ENCODE measurements at places on chromosomes 2 and 18.

- DNase-seq: no peak
These were observed 126.0 kb downstream of the GLI2 start for GRCh38 chr2:120861576-120862191.

DNA sequence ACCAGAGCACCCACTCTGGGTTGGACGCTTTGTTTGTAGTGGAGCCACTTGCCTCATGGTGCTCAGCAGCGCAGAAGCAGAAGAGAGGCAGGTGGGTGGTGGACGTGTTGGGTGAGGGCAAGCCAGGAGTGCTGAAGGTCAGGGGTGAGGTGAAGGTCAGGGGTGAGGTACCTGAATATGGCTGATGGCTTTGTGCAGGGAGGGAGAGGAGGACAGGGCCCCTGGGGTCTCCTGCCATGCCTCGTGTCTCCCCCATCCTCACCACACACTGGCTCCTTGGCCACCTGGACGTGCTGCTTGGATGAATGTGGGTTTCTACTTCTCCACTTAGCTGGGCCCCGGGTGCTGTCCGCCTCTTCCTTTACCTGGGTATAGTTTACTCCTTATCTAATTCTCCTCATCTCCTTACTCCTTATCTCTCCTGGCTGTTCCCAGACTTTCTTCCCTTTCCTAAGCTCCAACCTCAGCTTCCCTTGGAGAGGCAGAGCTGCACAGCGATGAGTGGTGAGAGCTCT lies 68.1 kb downstream of the DYSF start:
- DNase-seq: no peak

GRCh38 chr2:68561372-68561771 lies 82.0 kb upstream of the PROKR1 start:
- no peak for DNase-seq

GRCh38 chr2:229725716-229726574 lies 11.6 kb upstream of the DNER start:
- DNase-seq: no peak

- DNase-seq: no peak
These were observed 68.3 kb downstream of the MRO start for GRCh38 chr18:50751490-50751889.

GRCh38 chr2:17620841-17621240 lies 80.3 kb downstream of the VSNL1 start:
- DNase-seq: no peak

GRCh38 chr2:186256540-186256939 lies 229.5 kb upstream of the ZC3H15 start:
- no peak for DNase-seq

- DNase-seq: no peak
These were observed 5.8 kb downstream of the SH3RF3 start for GRCh38 chr2:109134741-109135358.

GRCh38 chr2:69770193-69770702 lies 28.3 kb downstream of the ANXA4 start:
- no peak for DNase-seq

DNA sequence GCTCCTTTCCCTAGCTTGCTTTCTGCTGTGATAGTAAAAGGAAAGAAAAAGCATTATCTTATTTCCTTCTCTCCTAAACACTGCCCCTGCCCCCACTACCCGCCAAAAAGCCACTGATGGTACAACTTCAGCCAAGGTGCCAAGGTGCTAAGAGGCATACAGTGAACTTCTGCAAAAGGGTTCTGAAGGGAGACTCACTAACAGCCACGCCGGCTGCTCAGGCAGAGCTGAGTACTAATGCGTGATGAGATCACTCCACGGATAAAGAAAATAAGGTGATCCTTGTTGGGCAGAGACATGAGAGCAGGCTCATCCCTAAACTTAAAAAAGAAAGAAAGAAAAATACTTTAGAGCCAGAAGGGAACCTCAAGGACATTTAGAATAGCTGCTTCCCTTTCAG lies 60.5 kb upstream of the PXDN start:
- no peak for DNase-seq

DNA sequence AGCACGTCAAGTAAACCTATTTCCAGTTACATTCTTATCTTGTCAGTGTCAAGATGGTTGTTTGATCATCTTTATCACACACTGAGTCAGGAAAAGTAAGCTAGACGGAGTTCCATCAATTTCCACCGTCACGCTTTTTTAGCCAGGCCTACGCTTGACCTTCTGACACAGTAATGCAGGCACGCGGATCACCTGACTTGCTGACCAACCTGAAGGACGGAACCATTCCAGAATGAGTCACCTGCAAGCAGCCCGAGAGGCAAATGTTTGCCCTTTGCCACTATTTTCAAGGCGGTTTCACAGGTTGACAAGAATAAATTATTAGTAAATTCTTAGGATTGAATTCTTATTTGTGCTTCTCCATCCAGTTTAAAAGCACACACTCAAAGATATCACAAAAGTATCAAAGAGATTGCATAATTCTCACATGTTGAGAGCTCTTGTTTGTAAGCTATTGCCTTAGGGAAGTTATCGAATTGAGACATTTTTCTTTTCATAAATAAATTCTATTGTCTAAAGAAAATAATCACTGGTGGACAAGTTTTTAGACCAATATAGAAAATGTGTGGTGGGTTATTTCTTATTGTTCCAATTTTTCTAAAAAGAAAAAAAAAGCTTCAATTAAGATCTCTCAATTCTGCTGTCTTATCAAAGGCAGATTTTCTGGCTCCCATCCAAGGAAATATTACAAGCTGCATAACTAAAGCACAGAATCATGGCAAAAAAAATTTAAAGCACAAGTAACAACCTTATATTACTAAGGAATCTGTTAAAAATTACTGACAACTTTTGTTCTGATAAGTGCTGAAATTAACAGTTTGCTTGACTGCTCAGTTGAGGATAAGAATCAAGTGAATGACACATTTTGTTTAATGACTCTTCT lies 31.9 kb downstream of the UXS1 start:
- DNase-seq: no peak

DNA sequence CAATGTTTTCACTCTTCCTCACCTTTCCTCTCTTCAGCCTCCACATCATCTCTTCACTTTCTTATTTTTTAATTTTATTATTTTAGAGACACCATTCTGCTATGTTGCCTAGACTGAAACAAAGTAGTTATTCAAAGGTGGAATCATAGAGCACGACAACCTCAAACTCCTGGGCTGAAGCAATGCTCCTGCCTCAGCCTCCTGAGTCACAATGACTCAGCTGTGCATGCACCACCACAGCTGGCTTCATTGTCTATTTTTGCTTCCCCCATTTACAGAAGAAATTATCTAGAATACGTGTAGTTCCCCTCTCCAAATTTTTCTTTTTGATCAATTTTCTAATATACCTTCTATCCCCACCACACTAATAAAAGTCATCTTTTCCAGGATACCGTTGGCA lies 911.5 kb upstream of the SOX11 start:
- no peak for DNase-seq

DNA sequence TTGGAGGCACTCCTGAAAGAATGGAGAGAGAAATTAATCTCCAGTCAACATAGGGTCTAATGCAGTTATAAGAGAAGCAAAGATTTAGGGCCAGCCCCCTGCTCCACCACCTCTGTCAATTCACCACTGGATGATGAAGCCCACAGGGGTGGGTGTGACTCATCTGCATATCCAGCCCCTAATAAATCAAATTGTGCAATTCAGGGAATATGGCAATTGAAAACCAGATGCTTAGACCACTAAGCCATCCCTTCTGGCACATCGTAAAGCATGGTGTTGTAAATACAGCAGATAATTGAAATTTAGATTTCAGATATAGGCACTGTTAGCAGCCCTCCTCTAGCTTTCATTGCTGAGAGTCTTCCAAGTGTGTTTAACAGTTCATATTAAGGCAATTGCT lies 541.4 kb downstream of the PARD3B start:
- no peak for DNase-seq

- no peak for DNase-seq
These were observed 188.5 kb downstream of the HDAC4 start for GRCh38 chr2:239212121-239212928.

DNA sequence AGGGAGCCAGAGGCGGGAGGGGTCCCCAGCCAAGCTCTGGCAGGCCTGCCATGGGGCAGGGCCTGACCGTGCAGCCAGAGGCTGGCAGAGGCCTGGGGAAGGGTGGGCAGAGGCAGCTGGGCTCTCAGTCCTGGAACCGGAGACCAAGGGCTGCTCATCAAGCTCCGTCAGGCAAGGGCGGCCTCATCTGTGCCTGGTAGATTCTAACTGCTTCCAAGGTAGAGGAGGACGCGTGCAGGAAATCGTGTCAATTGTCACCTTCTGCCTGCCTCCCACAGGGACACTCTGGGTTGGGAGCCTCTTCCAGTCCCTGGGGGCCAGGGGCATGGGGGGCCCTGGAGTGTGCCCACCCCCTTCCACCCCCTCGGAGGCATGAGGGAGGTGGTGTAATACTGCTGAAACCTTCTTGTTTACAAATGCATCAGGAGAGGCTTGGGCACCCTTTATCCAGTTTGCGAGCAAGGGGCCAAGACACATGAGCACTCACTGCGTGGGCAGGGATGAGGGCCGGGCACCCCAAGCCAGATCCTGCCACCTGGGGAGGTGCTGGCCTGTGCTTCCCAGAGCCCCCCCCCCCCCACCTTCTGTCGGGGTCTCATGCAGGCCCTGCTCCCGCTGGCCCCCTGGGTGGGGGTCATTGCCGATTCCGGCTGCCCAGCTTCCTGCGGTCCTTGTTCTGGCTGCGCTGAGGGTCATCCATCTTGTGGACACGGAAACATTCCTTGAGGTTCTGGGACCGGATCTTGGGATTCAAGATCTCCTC lies 9.0 kb downstream of the SNORC start:
- no peak for DNase-seq

DNA sequence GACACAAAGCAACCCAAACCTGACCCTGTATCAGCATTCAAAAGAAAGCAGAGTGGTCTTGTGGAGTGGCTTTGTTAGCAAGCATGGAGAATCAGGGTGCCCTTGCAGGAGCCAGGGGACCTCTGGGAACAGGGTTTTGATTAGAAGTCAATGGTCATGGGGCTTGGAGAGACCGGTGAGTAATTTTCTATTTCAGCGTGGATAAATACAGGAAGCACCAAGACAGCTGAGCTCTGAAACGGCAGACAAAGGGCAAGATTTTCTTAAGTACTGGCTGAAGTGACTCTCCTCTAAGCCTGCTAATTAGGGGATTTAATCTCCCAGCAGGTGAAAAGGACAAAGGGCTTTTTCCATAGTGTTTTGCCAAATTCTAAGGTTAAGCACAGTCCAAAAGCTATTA lies 78.0 kb upstream of the GAREM1 start:
- DNase-seq: peak; percentile 35

DNA sequence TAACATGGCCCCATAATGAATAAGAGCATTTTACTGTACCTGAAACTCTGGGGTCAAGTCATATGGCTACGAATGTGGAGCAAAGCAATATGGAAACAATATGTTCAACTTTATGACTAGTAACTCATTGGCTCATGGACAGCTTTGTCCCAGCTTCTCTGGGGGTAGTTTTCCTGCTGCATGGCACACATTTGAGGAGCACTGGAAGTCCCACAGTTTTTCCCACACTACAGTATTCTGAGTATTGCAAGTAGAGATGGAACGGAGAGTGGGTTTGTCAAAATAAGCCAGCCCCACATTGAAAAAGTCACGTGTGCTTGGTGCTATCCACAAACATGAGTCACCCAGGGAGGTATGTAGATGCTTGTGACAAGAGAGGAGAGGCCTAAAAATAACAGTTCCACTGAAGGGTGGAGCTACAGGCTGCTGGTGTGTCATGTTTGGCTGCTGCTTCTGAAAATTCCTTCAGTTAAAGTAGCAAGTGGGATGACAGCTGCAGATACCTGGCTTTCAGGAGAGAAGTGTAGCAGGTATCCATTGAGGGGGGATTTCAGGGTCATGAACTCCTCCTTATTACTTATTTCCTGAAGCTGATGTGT lies 48.2 kb upstream of the CTAGE1 start:
- DNase-seq: no peak

DNA sequence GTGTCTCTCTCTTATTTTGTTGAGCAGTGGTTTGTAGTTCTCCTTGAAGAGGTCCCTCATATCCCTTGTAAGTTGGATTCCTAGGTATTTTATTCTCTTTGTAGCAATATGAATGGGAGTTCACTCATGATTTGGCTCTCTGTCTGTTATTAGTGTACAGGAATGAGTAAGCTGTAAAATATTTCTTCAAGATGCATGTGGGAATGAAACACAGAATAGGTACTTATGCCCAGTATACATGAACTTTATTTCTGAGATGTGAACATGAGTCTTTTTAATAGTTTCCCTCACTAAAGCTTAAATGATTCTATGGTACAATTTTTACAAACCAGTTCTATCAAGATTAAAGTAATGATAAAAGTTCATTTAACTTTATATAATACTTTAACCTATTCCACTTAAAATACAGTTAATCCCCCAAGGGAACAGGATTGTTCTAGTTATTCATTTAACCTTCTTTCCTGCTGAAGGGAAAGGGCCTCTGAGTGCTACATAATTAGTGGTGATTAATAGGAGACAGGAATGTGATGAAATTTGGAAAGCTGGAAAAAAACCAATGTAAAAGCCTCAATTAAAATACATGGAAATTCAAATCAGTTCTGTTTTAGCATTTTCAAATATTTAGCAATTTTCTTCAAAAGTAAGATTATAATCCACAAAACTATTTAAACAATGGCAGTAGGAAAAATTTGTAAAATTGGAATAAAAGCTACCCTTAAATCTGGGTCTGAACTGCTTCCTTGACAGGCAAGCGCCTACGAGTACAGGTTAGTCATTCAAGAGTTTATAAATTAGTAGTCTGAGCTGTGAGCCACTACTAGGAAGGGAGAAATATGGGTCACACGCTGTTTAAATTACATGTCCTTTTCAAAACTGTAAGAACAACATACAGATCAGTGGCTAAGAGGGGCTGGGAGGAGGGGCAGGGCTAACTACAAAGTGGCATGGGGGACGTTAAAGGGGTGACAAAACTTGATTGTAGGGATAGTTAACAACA lies 28.9 kb downstream of the SPIRE1 start:
- no peak for DNase-seq

DNA sequence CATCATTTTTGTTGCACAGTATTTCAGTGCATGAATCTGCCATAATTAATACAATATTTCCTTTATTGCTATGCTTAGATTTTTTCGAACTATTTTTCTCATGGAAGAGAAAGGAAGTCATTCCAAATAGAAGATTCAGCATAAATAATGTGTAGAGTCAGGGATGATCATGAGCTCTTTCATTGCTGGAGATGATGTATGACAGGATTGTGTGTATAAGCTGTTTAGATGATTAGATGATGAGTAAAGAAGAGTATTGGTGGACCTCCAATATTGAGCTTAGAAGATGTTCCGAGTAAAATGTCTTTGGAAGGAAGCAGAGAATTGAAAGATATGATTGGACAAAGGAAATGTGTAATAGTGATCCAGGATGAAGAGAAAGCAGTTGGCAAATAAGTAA lies 364.5 kb downstream of the PARD3B start:
- no peak for DNase-seq

- DNase-seq: no peak
These were observed 263.0 kb downstream of the ZNF516 start for GRCh38 chr18:76232010-76232409.

DNA sequence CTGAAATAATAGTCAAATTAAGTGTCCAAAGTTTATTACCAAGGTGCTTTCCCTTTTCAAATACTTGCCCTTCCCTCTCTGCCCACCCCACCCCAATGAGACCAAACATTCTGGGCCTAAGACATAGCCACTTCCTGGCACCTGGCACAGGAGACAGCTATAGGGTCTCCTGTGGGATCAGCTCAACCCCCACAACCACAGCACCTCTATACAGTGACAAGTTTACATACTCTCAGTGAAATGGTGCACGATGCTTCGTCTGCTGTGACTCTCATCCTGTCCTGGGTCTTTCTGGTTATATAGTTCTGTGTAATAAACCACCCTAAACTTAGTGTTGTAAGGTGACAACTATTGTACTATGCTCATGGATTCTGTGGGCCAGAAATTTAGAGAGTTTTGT lies 466.2 kb downstream of the FBXO15 start:
- no peak for DNase-seq

Measured in NCI-H187 treated with DMSO at 0.1 percent for 48 hours (cell line).